ENCODE measurements at places on chromosomes 11 and 22.

- DNase-seq: peak; percentile 60
Measured at GRCh38 chr22:20494978-20495860, at the start of gene KLHL22. KLHL22 (minus strand) TSS chr22:20495795; CDS start chr22:20489211, 6,584 bp downstream.

- peak; percentile 79 for DNase-seq
Measured at GRCh38 chr11:64745521-64746328, 1.8 kb upstream of the RASGRP2 start.

DNA sequence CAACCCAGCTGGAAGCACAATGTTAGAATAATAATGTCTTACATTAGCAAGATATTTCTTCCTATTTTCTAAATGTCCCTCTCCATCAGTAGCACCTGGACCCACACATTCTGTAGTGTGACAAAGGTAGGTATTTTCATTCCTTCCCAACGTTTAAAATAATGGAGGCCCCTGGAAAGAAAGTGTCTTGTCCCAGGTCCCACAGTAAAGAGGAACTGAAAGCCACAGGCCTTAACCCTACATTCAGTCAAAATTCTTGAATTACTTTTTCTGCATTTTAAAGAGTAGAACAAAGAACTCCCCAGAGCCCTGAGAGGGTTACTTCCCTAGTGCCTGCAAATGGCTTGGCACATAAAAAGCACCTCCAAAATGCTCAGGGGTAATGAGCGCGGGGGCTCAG lies 26.3 kb downstream of the OPCML start:
- DNase-seq: no peak

DNA sequence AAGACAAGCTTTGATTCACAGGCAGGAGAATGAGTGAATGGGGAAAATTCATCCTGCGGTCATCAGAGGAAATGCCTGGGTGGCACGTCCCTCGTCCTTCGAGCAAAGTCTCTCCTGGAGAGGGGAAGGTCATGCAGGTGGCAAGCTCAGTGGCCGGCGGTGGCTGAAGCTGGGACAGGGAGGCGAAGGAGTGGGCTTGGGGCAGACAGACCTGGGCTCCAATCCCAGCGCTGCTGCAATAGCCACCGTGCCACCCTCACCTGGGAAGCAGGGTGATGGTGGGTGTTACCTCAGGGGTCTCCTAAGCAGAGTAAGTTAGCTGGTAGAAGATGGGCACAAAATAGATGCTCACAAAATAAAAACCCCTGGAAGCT lies 22.4 kb upstream of the CACNG2 start:
- no peak for DNase-seq

DNA sequence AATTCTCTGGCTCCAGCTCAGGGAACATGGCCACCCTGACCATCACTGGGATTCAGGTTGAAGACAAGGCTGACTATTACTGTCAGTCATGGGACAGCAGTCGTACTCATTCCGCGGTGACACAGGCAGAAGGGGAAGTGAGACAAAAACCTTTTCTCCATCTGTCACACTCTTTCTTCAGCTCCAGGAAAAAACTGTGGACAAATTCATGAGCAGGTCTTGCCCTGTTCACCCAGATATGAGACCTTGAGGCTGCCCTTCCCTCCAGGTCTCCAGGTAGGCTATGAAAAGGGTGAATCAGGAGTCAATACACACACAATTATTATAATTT lies 39.4 kb upstream of the GGTLC2 start:
- DNase-seq: no peak

GRCh38 chr11:6497069-6497839 lies at the start of gene DNHD1:
DNHD1 (plus strand) TSS chr11:6497280; CDS start chr11:6498216, 936 bp downstream.
- DNase-seq: no peak

GRCh38 chr22:20258021-20258299 lies 10.2 kb downstream of the RTN4R start:
- no peak for DNase-seq

DNA sequence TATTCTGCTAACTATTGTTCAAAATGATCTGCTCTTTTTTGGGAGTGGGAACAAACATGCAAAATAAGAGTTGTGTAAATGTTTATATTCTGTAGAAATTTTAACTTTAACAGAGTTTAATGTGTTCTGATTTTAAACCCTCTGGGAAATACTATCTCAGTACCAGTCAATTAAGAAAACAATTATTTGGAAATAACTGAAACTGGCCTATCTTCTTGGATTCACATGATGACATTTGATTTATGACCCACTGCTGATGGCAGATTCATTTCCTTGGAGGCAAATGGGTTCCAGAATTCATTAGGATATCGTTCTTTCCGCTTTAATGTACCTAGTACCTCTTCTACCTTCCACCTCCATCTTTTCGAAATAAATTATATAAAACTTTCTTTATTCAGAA lies 5.5 kb downstream of the SIK2 start:
- no peak for DNase-seq

GRCh38 chr22:20061481-20061861 lies 18.6 kb upstream of the DGCR8 start:
- no peak for DNase-seq

DNA sequence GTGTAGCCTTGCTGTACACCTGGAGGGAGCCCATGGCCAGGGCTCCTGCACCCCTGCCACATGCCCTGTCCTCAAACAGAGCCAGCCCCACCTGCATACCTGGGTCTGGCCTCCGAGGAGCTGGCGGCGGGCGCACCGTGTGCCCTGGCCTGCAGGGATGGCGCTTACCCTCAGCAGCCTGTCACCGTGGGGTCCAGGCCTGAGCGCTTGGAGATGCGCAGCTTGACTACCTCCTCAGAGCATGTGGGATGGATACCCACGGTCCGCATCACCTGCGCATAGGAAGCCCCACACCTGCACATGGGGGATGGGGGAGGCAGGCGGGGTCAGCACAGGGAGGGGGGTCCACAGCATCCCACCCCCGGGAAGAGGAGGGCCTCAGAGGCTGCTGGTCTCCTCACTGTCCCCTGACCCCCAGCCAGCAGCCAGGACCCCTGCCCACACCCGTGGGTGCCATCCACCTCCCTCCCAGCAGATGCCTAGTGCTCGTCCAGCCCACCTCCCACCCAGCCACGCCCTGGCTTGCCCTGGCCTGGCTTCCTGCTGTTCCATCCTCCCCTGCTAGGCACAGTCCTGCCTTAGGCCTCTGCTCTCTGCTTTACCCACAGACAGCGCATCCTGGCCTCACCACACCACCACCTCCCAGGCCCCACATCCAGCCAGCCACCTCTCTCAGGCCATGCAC lies 22.4 kb upstream of the GNB1L start:
- no peak for DNase-seq

DNA sequence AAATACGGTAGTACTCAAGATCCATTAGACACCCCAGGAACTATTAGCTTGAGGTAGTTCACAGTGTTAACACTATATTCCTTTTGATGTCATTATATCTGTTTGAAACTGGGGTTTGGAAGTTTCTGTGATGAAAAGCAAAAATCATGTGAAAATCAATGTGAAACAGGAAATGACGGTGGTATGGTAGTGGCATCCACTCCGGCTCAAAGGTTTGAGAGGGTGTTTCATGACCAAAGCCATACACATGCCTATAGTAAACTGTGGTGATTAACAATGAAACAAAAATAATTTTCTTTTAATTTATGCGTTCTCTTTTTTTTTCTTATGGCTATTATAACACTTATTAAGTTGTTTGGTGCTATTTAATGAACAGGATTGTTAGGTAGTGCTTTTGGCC lies 10.9 kb downstream of the RAB38 start:
- DNase-seq: no peak

DNA sequence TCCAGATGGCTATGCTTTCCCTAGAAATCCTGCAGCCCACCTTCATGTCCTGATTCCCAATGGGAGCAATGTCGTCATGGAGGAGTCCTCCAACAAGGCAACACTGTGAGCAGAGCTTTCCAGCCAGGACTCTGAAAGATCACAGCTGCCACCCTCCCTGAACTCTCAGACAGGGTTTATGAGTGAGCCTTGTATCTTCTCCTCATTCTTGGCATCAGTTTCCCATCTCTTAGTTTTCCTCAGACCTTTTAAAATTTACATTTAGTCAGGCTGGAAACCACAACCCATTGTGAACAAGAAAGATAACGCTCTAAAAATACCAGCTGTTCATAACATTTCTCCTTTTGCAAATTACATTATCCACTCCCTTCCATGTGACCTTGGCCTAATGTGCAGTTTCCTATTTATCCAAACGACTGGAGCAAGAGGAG lies 15.6 kb upstream of the LYVE1 start:
- no peak for DNase-seq

GRCh38 chr22:30297276-30297990 lies 8.1 kb upstream of the CASTOR1 start:
- no peak for DNase-seq

DNA sequence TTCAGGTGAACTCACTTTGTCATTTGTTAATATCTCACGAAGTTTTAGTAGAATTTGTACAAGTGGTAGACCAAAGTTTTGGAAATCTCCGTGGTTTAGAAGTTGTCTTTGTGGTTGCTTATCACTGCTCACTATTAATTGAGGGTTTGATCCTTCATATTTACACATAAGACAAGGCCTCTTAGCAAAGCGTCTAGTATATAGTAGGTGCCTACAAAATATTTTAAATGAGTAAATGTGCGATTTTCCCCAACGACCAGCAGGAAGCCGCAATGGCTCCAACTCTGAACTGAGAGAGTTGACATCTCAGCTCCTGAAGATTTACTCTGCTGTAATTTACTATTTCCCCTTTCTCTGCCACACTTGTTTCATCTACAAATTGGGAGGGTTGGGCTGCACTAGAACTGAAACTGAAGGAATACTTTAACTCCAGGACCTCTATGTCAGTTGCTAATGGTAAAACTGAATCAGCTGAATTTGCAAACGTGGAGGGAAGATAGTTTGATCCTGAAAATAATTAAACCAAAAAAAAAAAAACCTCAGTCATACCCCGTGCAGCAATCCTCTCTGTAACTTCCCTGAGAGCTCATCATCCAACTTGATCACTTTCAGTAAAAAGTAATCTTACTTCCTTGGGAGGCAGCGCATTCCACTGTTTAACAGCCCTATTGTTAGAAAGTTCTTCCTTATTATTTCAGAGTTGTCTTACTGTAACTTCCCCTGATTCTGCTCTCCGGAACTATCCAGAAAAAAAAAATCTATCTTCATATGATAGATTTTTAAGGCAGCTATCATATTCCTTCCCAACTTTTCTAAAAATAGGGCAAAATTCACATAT lies 1.3 kb upstream of the SBF2 start:
- DNase-seq: no peak

- no peak for DNase-seq
Measured at GRCh38 chr11:1487851-1488574, 1.4 kb upstream of the MOB2 start.

DNA sequence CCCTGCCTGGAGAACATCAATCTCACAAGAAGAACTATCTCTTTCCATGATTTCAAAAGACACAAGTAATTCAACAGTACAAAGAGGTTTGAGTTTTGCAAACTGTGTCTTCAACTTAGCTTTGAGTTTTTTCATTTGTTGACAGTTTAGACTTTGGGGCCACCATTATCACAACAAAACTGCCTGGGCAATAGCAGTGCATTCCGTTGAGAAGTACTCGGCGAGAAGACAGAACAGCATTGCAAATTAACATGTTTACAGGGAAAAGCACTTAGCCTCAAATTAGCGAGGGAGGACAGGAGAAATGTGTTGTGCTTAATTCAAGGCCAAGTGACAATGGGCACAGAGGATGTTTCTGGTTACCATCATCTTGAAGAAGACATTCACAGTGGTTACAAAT lies 133.2 kb upstream of the MPPED2 start:
- DNase-seq: no peak

- peak; percentile 77 for DNase-seq
Measured at GRCh38 chr22:46053563-46054090, 76.7 kb upstream of the WNT7B start.

DNA sequence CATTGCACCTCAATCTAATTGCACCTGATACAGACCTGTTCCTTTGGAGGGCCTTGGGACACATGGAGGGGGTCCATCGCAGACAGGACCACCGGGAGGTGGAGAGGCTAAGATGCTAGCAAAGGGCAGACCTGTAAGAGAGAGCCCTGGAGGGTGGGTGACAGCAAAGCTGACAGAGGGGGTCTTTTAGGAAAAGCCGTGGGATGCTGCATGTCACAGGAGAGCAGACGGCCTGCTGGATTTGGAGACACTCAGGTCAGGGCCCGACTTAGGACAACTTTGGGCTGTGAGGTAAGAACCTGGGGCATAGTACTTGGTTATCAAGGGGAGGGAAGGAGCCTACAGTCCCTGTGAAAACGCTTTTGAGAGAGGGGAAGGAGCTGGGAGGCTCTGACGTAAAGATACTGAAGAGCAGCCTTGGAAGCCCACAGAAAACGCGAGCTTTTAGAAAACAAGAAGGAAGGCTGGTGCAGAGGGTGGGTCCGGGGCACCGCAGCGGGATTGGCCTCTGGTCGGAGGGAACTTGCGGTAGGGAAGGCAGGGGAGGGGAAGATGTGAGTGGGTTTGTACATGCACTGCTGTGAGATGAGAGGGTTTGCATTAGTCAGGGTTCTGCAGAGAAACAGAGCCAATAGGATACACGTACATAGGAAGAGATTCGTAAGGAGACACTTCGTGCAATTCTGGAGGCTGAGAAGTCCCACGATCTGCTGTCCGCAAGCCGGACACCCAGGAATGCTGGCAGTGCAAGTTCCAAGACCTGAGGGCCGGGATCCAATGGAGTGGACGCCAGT lies 868.5 kb downstream of the TBC1D22A start:
- no peak for DNase-seq

GRCh38 chr11:111407652-111408051 lies 28.6 kb upstream of the POU2AF1 start:
- no peak for DNase-seq

DNA sequence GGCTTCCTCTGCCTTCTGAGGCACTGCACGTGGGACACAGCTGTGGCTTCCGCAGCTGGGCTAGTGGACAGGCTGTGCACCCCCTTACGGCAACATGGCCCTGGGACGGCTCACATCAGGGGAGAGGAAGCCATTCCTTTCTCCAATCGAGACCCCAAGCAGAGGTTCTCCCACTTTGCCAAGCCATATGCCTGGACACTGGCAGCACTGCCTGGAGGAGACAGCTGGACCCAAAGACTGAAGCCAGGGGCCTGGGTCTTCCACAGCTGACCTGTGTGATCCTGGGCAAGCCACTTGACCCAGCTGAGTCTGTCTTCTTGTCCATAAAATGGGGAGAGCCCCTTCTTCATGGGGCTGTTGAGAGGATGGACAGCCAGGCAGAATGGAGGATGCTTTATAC lies 65.4 kb downstream of the SHISAL1 start:
- no peak for DNase-seq

DNA sequence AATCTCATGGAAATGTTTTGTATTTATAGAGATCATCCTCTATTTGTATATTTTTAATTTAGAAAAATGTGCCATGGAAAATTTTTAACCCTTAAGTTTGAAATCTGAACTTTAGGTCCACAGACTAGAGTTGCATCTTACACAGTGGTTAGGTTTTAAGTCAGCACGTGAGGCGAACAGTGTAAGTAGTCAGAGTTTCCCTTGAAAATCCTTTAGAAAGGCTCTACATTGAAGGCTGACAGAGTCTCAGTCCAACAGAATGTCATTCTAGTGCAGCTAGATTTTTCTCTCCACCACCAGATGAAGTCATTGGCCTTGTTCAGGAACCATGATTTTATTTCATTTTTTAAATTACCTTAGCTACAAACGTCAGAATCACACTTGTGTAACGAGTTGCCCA lies 18.7 kb downstream of the HMGXB4 start:
- DNase-seq: no peak

Data from activated T-cell treated with anti-CD3 and anti-CD28 coated beads, Interleukin-2, amount 50 U/mL, for 48 hours (primary cell).